ENCODE measurements at places on chromosomes 4 and X. TPM values are rescaled to one million over a fixed set of nuclear protein-coding genes. Genes with fewer than 3 reads are reported as not detected.

FGFRL1 gene
- 13.0 TPM for total RNA-seq

SLC34A2 gene
- 2.5 TPM for total RNA-seq

PABPC4L gene
- total RNA-seq: 2.0 TPM

CFAP99 gene
- not detected for total RNA-seq

OTUD6A gene
- total RNA-seq: not detected

RADX gene
- 14.9 TPM for total RNA-seq

MAGEA8 gene
- not detected for total RNA-seq

CXCL11 gene
- 0.31 TPM for total RNA-seq

TRIML1 gene
- not detected for total RNA-seq

ETNPPL gene
- not detected for total RNA-seq

UGT2B11 gene
- not detected for total RNA-seq

PDS5A gene
- 79.9 TPM for total RNA-seq

SPANXN4 gene
- not detected for total RNA-seq

SLC10A4 gene
- not detected for total RNA-seq

MAGEA2 gene
- not detected for total RNA-seq

Measured in ureter (tissue), 1 donor.